ENCODE measurements at places on chromosomes 11 and 22.

DNA sequence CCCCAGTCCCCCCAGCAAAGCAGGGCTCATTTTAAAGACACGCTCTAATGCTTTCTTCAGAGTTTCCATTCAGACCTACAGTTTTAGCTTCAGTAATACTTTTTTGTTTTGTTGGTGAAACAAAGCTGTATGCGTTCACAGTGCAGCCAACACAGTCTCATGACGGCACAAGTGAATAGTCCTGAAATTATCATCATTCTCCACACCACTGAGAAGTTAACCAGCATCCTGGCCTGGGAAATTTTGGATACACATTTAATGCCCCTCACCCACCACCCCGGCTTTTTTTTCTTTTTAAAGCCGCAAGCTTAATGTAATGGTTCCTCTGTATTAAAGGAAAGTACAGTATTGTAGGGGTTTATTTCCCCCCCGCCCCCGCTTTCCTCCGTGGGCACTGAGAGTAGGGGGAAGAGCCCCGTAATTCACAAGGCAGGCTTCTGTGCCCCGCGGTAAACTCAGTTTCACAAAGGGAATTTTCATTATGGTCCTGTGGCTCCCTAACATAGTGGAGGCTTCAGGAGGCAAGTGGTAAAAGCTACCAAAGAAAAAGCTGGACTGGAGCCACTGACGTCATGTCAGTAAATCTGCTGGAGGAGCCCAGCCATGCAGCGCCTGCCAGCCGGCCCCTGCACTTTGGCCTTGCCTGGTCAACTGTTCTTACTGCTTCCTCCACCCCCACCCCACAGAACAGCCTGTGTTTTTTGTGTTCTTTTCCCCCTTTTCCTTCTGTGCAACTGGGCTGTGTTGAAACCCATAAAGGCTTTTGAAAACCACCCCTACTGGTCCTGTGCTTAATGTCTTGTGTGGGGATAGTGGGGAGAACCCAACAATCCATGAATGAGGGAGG, 18.2 kb downstream of the TEAD1 start:
- DNase-seq = no peak

DNA sequence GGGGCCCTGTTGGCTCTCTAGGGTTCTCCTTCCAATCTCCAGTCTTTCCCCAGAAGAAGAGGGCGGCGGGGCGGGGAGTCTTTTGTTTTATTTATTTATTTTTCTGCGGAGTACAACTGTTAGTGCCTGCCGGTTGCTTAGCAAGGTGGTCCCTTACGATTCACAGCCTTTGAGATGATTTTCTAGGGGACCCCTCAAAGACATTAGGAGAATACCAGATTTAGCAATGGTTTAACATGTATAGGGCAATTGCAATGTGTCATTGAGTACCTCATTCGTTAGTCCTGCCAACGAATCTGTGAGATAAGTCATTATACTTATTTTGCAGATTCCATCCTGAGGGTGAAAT, 307 bp upstream of the MRPL16 start:
- no peak for DNase-seq

DNA sequence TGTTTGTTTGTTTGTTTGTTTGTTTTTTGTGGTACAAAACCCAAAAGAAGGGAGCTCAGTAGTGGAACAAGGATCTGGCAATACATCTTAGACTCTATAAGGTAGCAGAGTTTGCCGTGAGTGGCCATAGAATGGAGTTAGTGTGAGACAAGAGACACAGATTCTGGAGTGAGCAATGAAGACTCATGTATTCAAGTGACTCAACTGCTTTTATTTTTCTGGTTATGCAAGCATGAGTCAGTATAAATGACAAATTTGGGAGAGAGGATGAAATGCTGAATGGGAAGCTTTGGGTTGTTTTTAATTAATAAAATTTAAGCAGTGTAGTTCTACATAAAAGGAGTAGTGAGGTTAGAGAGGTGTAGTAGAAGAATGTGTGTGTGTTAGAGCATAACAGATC, 143.6 kb upstream of the ANO5 start:
- DNase-seq = no peak

- DNase-seq = no peak
Measured at GRCh38 chr11:1008001-1008802, 28.3 kb downstream of the MUC6 start.

DNA sequence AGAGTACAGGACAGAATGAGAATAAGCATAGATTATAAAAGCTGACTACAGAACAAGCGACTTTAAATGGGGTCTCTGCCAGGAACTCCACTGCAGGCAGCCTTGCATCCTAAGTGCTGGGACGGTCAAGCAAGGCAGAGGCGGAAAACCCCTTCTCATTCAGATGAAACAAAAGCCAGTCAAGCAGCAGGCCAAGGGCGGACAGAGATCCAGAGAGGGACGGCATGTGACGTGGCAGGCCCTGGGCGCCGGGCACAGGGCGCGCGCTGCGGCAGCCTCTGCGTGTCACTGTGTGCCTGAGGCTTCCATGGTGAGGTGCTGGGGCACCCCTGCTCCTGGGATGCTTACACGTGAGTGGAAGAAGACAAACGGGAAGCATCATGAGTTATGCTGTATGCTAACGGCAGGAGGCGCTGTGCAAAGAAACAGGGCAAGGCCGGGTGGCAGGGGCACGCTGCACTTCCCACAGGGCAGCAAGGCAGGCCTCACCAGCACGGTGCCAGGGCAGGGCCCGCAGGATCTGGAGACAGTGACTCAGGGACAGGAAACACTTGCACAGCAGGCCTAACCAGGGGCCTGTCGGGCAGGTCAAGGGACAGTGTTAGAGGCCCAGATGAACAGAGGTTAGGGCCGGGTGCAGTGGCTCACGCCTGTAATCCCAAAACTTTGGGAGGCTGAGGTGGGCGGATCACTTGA, 6.2 kb downstream of the TOLLIP start:
- no peak for DNase-seq

All from GM20000 (cell line).